ENCODE measurements at places on chromosomes 4 and X. TPM values are rescaled to one million over a fixed set of nuclear protein-coding genes. Genes with fewer than 3 reads are reported as not detected.

Gene PTPN13
- 68.9 TPM for total RNA-seq

DNA sequence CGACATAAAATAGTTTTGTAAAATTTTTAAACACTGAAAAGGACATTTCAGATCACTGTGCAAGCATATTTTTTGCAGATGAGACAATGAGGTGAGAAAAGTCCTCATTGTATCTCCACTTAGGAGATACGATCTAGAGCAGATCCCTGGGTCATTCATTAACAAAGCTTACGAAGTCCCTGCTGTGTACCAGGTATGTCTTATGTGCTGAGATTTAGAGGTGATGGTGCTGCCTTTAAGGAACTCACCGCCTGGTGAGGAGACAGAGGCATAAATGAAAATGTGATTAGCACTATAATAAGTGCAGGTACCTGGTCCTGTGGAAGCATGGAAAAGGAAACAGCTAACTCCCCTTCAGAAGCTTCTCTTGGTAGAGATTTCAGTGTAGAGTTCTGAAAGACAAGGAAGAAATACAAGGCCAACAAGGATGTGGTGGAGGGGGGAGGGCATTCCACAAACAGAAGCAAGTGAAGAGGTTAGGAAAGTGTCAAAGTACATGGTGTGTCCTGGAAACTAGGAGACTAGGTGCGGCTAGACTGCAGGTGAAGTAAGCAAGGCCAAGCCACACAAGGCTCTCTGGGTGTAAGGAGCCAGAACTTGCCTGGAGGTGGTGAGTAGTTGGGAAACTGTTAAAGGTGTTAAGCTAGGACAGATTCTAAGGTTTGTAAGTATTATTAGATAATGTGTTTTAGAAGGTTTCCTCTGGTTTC lies 1.5 kb upstream of the NDNF start:
- peak; percentile 74 for DNase-seq

DNA sequence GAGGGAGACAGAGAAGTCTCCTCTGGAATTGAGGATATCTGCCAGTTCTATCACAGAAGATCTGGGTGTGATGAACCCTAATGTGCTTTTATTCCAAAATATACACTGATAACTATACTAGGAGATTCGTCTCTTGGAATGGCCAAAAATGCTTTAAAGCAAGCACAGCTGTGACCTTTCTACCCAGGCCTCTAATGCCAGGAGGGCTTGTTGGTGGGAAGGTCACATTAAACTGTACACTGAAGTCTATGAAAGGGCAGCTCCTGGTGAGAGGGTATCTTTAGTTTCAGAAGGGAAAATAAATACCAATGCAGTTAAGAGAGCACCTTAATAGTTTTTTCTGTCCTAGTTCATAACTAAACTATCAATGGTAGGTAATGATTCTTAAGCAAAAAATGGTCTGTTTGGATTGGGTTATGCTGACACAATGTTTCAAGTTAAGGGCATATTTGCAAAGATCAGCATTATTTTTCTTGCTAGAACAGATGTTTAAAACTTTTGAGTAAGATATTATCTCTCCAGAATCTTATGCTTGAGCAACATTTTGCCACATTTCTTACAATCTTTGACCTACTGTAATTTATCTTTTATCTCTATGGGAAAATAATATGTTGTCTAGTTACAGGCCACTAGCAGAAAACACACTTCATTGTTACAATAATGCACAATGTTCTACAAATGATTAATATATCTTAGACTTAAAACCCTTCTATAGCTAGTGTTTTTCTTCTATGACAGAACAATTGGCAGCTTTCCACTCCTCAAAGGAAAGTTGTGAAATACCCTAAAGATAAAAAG lies 59.6 kb downstream of the SEC24D start:
- no peak for DNase-seq

Gene SRPX
- total RNA-seq: 32.9 TPM

DNA sequence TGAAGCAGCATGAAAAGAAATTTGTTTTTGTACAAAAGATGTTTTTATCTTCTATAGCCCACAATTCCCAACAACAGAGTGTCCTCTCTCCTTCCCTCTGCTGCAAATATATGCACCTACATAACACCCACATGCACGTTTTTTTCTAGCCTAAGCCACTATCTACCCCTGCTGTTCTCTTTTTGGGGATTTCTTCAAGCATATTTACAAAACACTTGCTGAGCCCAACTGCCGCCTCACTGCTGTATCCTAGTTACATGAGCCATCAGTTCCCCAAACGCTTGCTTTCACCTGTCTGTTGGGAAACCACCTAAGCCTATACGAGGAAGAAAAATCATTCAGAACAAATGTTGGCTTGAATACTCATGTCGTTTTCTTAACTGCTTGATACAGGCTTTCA lies 127.2 kb downstream of the CHRNA9 start:
- no peak for DNase-seq

DNA sequence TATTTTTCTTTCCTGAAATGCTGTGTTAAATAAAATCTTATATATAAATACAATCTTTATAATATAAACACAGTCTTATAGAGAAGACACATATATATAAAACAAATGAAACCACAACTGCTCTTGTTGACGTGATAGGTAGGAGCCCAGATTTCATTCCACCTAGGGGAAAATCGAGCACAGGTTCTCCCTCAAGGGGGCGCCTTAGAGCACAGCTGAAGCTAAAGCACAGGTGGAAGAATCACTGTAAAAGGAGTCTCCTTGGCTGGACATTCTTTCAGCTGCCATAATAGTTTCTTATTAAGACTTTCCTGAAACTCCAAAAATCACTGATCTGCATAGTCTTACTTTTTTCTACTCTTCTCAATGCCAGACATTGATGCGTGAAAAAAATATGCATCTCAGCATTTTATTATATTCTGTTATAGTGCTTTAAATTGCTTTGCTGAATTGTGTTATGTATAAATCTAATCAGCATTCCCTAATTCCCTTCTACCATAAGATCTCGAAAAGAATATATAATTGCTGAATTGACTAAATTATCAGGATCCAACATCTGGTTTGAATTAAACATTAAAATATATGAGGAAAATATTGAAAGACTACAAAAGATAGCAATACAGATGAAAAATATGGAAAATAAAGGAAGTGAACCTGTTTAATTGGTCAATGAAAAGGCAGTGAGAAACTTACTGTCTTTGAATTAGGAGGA lies 25.5 kb upstream of the RXFP1 start:
- no peak for DNase-seq

GRCh38 chr4:64417974-64418373 lies 8.7 kb upstream of the TECRL start:
- DNase-seq: no peak

GRCh38 chr4:182338746-182339145 lies 95.5 kb downstream of the TENM3 start:
- DNase-seq: no peak

DNA sequence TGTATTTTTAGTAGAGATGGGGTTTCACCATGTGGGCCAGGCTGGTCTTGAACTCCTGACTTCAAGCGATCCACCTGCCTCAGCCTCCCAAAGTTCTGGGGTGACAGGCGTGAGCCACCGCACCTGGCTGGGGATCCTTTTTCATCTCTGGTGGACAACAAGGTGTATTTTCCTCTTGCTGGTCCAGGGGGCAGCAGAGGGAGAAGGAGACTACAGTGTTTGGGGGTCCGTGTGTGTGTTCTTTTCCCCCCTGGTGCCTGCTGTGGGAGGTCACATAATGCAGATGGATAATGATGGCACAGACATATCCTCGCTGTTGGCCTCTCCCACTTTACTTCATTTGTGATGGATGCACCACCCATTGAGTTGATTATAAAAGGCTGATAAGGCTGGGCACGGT lies 39.0 kb upstream of the CD99 start:
- no peak for DNase-seq

Gene F8
- 47.1 TPM for total RNA-seq

Gene DRD5
- total RNA-seq: not detected

DNA sequence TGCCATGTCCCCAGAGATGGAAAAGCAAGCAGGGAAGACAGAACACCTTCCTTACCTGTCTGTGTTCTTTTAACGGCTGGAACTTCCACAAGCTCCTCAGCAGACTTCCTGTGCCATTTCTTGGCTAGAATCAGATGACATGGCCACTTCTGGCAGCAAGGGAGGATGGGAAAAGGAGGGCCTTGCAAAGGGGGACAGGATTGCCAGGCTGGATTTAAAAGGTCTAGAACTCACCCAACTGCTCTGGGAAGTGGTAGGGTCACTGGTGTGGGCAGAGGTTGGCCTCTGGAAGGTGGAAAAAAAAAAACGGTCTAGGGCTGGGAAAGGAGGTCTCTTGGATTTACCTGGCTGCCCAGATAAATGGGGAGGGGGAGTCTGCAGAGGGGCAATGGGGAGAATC lies 1.6 kb upstream of the USP11 start:
- no peak for DNase-seq

GRCh38 chrX:6002056-6002455 lies 226.6 kb downstream of the NLGN4X start:
- DNase-seq: peak; percentile 39

DNA sequence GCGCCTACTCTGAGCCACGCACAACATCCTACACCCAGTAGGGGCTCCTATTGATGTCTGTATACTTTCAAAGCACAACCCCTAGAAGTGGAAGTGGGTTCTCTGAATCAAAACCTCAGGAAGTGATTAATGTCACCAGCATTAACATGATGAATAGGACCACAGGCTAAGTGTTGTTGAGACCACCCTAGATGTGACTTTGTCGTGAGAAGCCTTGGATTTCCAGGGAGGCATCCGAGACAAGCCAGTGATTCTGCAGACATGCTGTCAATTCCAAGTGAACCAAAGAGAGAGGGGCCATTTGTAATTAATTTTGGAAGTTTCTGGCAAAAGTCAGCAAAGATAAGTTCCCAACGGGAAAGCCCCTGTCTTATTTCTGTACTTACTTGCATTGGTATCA lies 493.0 kb downstream of the ZIC3 start:
- DNase-seq: no peak

Gene CDKL5
- total RNA-seq: 25.4 TPM

Gene NPY1R
- total RNA-seq: 2.2 TPM

DNA sequence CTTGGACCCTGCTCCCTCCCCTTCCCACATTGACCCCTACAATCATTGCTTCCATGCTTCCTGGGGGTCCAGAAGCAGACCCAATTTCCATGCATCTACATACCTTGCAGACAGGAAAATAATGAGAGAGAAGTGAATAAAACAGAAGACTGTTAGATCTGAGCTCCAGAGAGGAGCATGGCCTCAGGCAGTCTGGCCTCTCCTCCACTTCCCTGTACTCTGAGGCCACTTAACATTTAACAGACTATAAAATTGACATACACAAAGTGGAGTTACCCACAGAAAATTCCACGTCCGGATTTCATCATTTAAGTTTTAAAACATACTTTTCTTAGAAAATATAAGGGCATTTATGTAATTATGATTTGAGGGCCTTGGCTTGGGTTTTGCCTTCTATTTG lies 2.1 kb upstream of the PRSS12 start:
- DNase-seq: no peak

GRCh38 chrX:39899856-39900776 lies 197.6 kb downstream of the BCOR start:
- DNase-seq: no peak

Gene P2RY10
- 2.3 TPM for total RNA-seq

DNA sequence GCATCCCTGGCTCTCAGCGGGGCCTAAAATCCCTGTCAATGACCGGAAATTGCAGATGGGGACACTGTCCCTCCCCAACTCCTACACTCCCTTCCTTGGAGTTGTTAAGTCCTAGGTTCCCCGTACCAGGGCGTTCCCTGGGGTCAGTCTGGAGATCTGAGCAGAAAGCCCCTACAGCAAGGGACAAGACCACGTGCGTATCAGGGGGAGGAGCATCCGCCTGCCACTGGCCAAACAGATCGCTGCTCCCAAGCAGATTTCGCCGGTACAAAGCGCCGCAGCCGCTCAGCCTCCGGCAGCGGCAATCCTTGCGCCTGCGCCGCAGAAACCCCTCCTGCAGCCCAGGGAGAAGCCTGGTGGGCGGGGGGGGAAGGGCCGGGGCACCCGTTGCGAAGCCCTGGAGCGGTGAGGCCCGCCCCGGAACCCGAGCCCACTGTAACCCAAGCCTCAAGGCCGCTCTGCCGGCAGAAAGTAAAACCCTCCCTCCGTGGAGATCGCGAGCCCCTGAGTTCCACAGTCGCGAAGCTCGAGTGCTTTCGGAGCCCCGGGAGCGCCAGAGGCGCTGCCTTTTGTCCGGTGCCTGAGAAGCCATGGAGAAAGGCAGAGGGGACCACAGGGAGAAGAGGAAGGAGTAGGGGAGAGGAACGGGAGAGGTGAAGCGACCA lies 2.7 kb downstream of the CRMP1 start:
- DNase-seq: no peak

- DNase-seq: no peak
Measured at GRCh38 chrX:108439961-108440696, 491 bp downstream of the COL4A5 start.

Gene RAB40A
- 0.67 TPM for total RNA-seq

DNA sequence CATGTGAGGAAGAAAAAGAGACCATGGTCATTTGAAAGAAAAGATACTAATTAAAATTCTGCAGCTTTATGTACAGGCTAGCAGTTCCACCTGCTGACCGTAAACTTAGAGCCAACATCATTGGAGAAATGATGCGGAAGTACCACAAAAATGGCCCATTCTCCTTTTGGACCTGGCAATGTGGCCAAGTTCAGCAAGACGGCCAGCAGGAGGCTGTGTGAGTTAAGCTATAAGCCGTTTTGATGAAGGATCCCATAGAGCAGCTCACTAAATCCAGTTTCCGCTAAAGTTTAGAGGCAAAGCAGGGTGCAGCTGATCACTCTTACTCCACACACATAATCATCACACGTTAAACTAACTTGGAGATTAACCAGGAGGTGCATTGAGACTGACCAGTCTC lies 133.8 kb downstream of the LDB2 start:
- no peak for DNase-seq

DNA sequence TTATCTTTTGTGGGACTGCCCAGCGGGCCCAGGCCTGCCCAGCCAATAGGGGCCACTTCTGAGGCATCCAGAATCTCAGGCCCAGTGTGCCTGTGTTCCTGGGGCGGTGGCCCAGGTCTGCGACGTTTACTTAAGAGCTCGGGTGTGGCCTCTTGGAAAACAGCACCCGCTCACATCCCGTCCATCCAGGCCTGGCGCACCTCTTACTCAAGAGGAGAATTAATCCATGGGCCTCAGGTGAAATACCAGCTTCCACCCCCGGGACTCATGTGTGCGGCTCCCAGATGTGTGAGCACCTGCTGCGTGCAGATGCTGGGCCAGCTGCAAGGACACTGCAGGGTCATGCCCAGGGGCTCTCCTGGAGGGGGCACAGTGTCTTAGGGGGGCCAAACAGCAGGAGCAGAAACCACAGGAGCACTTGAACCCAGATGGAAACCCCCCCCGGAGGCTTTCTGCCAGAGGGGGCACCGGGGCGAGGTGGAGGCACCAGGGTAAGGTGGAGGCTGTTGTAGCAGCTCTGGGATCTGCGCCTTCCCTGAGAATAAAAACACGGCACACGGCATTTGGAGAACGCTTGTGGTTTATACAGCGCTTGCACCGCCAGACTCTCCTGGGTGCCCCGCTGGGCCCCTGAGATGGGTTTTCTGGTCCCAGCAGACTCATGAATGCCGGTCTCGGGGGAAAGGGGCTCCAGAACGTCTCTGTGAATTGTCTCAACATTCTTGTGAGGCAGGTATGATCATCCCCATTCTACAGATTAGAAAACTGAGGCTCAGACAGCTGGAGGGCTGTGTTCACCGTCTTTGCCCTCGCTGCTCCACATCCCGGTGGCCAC lies 2.8 kb downstream of the PSAPL1 start:
- no peak for DNase-seq

Gene VSIG4
- total RNA-seq: 275 TPM

Gene ABLIM2
- total RNA-seq: 3.6 TPM

GRCh38 chrX:129359269-129359668 lies 164.0 kb downstream of the SMARCA1 start:
- DNase-seq: no peak

Gene ZIC3
- total RNA-seq: 0.11 TPM

- DNase-seq: no peak
Measured at GRCh38 chr4:158005021-158005420, 167.8 kb downstream of the GASK1B start.

- DNase-seq: no peak
Measured at GRCh38 chr4:24262616-24263015, 321.7 kb downstream of the DHX15 start.

All from upper lobe of left lung (tissue), 6 donors.